Muscle of leg (tissue), 16 donors: ENCODE measurements at places on chromosomes 13 and 19. TPM values are rescaled to one million over a fixed set of nuclear protein-coding genes. Genes with fewer than 3 reads are reported as not detected.

The FUT2 gene
- total RNA-seq = not detected

The ZNF20 gene
- 3.4 TPM for total RNA-seq

The CGB1 gene
- not detected for total RNA-seq

The ICAM4 gene
- total RNA-seq = 0.35 TPM

The LRG1 gene
- total RNA-seq = 0.18 TPM

DNA sequence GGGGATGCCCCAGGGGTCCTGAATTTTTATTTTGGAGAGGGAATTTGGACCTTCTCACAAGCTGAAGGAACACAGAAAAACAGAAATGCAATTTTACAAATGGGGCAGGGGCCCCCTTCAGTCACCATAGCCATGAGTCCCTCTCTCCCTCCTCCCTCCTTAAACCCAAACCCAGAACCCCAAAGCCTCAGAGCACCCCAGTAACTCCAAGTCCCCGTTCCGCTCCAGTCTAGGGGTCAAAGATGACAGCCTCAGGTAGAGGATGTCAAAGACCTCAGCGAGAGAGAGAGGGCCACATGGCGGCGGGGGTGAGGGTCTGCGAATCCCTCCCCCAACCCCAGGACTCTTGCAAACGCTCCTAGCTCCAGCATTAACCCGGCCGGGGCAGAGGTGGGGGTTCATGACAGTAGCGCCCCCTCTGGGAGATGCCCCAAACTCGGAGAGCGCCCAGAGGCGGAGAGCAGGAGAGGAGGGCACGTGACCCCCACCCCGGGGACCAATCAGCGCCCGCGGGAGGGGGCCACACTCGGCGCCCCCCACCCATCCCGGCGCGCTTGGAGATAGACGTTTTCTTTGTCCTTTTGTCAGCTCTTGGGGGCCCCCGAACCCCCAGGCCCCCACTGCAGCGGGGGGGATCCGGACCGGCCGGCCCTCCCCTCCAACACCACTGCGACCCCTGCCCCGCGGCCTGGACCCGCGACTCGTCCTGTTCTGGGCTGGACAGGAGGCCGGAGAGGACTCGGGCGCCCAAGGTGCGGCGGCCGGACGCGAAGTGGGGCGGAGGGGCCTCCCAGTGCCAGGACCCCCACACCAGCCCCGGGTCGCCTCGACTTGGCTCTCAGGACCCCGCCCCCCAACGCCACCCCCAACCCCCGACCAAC is 20.8 kb upstream of the SEMA6B start:
- DNase-seq = peak; percentile 17
- H3K27me3 ChIP-seq = peaks cover 40% of the 10 kb centered on the region
- no peak overlapping the region for H3K27ac ChIP-seq

- no peak for DNase-seq
- peaks cover 21% of the 10 kb centered on the region for H3K4me1 ChIP-seq
- H3K36me3 ChIP-seq = no peaks in the 10 kb centered on the region
- H3K4me3 ChIP-seq = peak overlapping the region; percentile 93
These were observed 1.6 kb downstream of the SLC25A30 start for GRCh38 chr13:45416516-45417128.

DNA sequence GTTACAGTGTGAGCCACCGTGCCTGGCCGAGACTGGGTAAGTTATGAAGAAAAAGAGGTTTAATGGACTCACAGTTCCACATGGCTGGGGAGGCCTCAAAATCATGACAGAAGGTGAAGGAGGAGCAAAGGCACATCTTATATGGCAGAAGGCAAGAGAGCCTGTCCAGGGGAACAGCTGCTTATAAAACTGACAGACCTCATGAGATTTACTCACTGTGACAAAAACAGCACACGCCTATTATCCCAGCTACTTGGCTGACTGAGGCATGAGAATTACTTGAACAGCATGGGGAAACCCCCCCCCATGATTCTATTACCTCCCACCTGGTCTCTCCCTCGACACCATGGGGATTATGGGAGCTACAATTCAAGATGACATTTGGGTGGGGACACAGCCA is 23.4 kb upstream of the ZNF561 start:
- H3K4me3 ChIP-seq = no peak overlapping the region
- no peak overlapping the region for H3K27ac ChIP-seq
- no peak for DNase-seq
- peaks cover 36% of the 10 kb centered on the region for H3K36me3 ChIP-seq
- no peaks in the 10 kb centered on the region for H3K4me1 ChIP-seq
- H3K27me3 ChIP-seq = no peaks in the 10 kb centered on the region

DNA sequence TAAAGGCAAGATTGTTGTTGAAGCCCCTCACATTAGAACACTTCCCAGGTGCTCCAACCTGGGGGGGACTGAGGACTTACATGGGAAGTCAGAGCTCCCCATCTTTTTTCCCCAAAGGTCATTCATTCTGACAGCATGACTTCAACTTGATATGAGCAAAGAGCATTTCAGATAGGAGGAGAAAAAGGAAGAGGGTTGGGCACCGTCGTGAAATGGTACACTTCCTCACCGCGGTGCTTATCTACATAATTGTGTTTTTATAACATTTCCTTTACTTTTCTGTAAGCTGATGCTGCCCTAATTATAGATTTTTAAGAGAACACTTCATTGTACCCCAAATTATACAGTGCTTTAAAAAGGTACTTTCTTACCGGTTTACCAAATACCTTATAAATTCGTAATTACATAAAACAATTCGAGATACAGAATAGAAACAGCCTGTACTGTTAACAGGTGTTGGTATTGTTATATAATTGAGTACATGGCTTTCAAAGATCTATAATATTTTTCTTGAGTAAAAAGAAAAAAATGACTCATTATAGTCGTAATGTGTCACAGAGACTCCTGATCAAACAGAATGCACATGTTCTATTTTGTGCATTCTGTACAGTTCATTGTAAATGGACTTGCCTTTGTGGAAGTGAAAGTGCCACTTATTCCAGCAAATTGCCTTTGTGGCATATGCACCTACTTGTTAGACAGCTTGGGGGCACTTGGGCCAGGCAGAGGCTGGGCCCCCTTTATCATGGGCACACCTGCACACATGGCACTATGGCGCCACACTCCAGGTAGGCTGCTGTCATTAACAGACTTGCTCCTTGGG is 81.8 kb downstream of the GGACT start:
- no peak overlapping the region for H3K27ac ChIP-seq
- H3K36me3 ChIP-seq = no peaks in the 10 kb centered on the region
- H3K4me3 ChIP-seq = no peak overlapping the region

- H3K4me1 ChIP-seq = peaks cover 14% of the 10 kb centered on the region
- no peak overlapping the region for H3K4me3 ChIP-seq
- H3K27ac ChIP-seq = no peak overlapping the region
These were observed 10.6 kb downstream of the FZR1 start for GRCh38 chr19:3516675-3517207.

DNA sequence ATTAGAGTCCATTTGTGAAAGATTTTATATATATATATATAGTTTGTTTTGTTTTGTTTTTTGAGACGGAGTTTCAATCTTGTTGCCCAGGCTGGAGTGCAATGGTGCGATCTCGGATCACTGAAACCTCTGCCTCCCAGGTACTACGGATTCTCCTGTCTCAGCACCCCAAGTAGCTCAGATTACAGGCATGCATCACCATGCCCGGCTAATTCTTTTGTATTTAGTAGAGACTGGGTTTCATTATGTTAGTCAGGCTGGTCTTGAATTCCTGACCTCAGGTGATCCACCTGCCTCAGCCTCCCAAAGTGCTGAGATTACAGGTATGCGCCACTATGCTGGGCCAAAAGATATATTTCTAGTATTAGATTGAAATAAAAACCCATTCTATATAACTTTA is 4.0 kb upstream of the ZNF701 start:
- DNase-seq = no peak
- peaks cover 7% of the 10 kb centered on the region for H3K4me1 ChIP-seq
- H3K4me3 ChIP-seq = no peak overlapping the region
- H3K36me3 ChIP-seq = peaks cover 6% of the 10 kb centered on the region
- no peak overlapping the region for H3K27ac ChIP-seq

DNA sequence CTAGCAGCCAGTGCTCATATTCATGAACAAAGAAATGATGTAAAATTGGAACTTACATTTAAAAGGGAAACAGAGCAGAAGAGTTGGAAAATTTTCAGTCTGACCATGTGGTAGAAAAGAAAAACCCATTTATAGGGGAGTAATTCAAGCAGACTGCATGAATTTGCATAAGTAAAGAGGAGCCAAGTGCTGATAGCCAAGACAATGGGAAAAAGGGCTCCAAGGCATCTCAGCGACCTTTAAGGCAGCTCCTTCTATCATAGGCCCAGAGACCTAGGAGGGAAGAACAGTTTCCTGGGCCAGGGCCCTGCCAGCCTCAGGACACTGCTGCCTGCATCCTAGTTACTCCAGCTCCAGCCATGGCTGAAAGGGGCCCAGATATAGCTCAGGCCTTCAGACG is 7.5 kb downstream of the DNAJC3 start:
- H3K27ac ChIP-seq = no peak overlapping the region
- no peaks in the 10 kb centered on the region for H3K27me3 ChIP-seq
- H3K4me3 ChIP-seq = no peak overlapping the region
- H3K4me1 ChIP-seq = no peaks in the 10 kb centered on the region
- DNase-seq = no peak

DNA sequence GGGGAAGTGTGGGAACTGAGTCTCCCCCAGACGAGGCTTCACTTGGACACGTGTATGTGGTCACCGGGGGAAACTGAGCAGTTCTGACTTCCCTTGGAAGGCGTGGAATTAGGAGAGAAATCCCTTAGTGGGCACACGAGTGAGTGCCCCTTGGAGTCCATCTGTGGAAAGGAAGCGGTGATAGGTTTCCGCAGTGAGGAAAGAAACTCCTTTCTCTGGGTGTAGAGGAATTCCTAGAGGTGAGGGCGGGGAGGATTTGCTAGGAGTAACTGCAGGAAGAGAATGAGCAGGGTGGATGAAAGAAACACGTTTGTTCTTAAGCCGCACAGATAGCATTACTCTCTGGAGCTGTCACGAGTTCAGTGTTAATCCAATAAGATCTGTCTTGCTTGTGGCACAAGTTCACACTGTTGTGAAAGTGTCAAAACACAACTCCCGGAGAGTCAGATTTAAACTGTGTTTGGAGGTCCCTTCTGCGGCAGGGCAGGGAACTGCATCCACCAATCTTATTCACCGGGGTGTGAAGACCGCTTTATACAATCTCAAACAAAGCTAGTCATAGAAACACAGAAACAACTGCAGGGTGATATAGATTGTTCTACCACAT is 1.2 kb downstream of the KL start:
- H3K27me3 ChIP-seq = peaks cover 31% of the 10 kb centered on the region
- peak overlapping the region; percentile 67 for H3K4me3 ChIP-seq
- H3K36me3 ChIP-seq = no peaks in the 10 kb centered on the region

DNA sequence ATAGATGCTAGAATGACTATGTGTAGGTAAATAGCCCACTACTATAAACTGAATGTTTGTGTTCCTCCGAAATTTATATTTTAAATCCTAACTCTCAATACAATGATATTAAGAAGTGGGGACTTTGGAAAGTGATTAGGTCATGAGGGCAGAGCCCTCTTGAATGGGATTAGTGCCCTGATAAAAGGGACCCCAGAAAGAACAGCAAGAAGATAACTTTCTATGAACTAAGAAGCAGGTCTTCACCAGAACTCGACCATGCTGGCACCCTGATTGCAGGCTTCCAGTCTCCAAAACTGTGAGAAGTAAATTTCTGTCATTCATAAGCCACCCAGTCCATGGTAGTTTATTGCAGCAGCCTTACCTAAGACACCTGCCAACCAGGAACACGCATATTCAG is 33.9 kb downstream of the OXGR1 start:
- no peaks in the 10 kb centered on the region for H3K27me3 ChIP-seq
- DNase-seq = no peak
- no peak overlapping the region for H3K4me3 ChIP-seq
- no peaks in the 10 kb centered on the region for H3K36me3 ChIP-seq
- no peaks in the 10 kb centered on the region for H3K4me1 ChIP-seq
- H3K27ac ChIP-seq = no peak overlapping the region

- H3K4me1 ChIP-seq = peaks cover 63% of the 10 kb centered on the region
- H3K27ac ChIP-seq = peak overlapping the region; percentile 84
- no peaks in the 10 kb centered on the region for H3K27me3 ChIP-seq
- peaks cover 51% of the 10 kb centered on the region for H3K36me3 ChIP-seq
- no peak overlapping the region for H3K4me3 ChIP-seq
- DNase-seq = no peak
These were observed 2.4 kb downstream of the GADD45GIP1 start for GRCh38 chr19:12954612-12954962.
